ENCODE measurements at places on chromosomes 3 and 15.
A peak's percentile ranks its signal among the peaks of the same experiment; 100 is the strongest.

DNA sequence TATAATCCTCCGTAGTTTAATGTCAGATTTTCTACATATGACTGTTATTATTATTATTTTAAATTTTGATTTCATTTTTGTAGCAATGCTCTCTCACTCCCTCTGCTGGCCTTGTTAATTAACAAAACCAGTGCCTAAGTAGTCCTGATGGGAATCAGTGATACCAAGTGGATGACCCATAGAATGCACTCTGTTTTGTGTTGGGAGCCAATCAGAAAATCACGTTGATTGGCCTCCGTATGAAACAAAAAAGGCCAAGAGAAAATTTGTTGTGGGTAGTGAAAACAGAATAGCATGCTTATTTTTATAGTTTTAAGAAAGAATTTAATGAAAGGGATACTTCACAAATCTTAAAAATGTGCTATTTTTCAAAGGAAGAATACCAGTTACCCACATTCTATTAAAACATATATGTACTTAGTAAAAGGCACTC lies 34.4 kb upstream of the MEIS2 start:
- peak; percentile 27 for DNase-seq

DNA sequence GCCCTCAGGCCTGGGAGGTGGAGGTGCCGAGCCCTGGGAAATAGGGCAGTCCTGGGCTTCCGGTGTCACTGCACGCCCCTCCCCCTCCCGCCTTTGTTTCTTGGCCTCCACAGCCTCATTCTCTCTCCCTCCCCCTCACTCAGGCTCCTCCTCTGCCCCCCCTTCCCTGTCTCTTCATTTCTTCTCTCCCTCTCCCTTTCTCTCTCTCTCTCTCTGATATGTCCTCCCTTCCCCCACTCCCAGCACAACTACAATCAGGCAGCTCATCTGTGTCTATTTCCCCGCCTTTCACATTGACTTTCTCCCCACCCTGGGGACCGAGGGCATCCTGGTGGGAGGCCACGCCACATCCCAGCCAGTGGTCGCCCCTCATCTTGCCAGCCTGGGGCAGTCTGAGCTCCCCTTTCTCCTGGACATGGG lies 40.2 kb downstream of the IDH2 start:
- peak; percentile 54 for DNase-seq

- DNase-seq: no peak
Measured at GRCh38 chr3:184066211-184066610, 13.4 kb downstream of the HTR3C start.

- no peak for DNase-seq
Measured at GRCh38 chr3:53027254-53027844, 18.5 kb downstream of the SFMBT1 start.
